ENCODE measurements at places on chromosomes 4 and X.

DNA sequence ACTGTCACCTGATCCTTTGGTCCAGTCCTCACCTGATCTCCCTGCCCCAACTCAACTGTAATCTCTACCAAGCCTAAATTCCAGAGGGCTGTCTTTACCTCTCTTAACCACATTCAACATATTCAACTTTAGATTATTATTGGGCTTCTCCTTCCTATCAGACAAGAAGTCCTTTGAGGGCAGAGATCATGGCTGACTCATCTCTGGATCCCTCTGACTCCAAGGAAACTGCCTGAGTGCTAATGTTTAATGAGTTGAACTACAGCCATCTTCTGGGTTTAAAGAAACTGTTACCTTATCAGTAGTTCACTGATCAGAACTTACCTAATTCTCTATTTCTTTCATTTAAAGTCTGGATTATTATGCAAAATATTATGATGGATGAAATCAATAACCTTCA, 135.7 kb downstream of the GPC3 start:
- DNase-seq: no peak

GRCh38 chr4:121192480-121192879, 28.4 kb upstream of the TNIP3 start:
- DNase-seq: no peak

- DNase-seq: no peak
Measured at GRCh38 chrX:52988985-52989917, 30.9 kb upstream of the FAM156A start.

GRCh38 chrX:130125091-130125874, 15.0 kb upstream of the ELF4 start:
- peak; percentile 76 for DNase-seq

GRCh38 chrX:141405853-141406492, 163.7 kb upstream of the SPANXC start:
- no peak for DNase-seq

DNA sequence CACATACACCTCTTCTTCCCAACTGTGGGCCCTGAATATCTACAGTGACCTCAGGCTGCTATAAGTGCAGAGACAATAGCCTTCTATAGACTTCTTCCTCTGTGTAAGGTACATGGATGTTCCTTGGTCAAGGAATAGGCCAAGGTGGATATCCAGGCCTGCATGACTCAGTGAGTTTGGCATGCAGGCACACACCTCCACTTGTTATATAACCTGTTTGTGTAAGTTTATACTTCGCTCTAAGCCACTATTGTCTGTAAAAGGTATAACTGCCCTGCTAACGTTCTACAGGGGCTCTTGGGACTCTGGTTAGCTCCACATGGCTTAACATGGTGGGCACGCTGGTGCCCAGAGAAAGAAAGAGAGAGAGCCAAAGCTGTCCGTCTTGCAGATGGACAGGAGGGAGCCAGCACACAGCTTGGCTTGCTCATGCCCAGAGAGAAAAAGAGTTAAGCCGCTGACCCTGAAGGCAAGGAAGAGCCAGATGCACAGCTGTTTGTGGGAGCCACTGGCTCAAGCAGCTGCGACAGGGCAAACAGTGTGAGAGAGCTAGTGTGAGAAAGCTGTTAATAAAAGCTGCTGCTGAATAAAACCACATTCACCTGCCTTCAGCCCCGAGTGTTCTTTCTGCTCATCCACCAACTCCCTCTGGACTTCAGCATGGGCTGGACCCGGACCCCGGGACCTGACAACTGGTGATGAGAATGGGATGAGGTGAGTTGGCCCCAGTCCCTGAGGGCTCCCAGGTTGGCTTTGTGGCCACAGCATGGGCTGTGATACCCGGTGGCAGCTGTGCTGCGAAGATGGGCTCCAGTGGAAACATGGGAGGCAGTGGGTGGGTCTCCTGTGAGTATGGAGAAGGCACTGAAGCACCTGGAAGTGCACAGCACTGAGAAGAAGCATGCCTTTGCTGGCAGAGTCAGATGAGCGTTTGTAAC, 44.5 kb upstream of the ZBTB33 start:
- DNase-seq: no peak

- no peak for DNase-seq
Measured at GRCh38 chrX:131305926-131306325, 16.8 kb upstream of the IGSF1 start.

DNA sequence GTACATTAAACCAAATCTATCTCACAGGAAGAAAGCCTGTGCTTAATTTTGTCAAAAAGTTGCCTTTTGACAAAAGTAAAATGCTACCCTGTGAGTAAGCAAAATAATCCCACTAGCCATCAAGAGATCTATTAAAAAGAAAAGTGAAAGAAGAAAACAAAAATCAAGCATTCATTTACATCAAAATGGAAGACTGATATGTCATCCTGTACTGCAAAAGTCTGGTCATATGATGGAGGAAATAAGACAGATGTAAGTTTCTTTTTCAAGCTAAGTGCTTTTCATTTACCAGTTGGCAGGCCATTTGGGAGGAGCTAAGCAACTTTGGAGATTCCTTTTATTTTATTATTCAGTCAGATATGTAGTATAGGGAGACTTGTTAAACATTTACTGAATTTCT, 387.4 kb downstream of the SPOCK3 start:
- DNase-seq: no peak

GRCh38 chr4:26030260-26030667, 116.2 kb downstream of the SMIM20 start:
- no peak for DNase-seq

GRCh38 chrX:71618787-71619186, 476 bp upstream of the CXCR3 start:
- DNase-seq: no peak

DNA sequence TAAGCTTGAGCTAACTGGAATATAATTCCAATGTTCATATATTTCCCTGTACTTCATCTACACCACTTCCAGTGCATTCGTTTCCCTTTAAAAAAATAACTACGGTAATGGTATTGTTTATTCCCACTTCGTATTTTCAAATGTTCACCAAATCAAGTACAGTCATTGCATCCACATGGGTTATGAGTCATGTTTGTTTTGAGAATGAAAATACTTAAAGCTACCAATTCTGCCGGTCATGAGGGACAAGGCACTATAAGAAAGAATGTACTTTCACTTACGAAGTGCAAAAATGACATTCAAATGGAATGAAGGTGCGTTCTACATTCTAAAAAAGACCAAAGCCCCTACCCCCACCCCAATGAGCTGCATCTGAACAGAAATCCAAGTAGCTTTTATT, 174.4 kb upstream of the FGF13 start:
- no peak for DNase-seq

DNA sequence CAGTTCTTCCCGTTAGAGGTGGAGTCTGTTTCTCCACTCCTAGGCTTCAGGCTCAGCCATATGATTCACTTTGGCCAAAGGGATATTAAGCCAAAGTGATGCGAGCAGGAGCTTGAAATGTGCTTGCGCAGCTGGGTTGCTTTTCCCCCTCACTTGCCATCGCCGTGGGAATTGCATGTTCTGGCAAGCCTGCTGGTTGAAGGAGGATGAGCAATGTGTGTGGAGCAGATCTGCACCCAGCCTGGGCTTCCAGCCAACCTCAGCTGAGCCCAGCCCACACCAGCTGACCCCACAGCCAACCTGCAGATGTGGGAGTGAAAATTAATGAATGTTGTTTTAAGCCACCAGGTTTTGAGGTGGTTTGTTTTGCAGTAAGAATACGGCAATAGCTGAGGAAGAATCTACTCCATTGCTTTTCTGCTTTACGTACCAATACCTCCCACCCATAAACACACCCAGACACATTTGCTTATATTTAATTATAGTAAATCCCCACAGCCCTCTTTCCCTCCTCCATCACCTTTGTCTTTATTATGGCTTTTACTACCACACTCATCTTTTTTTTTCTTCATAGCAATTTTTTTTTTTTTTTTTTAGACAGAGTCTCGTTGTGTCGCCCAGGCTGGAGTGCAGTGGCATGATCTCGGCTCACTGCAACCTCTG, 132.8 kb upstream of the FUNDC1 start:
- DNase-seq: no peak

DNA sequence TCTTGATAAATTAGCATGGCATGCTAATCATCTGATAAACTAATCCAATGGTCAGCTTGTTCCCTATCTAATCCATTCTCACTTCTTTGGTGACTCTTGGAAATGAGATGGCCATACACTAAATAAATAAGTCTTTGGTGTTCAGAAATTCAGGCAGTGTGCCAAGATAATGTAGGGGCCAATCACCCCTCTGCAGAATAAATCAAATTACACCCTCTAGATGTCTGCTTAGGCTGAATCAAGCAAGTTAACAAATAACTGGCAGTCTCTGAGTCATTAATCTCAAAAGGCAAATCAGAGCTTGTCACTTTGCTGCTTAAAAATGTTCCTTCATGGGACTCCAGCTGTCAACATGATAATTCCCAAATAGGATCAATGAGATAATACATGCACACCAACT, 97.4 kb downstream of the NLGN4X start:
- DNase-seq: no peak

GRCh38 chr4:147740176-147740575, 8.3 kb downstream of the ARHGAP10 start:
- DNase-seq: no peak

DNA sequence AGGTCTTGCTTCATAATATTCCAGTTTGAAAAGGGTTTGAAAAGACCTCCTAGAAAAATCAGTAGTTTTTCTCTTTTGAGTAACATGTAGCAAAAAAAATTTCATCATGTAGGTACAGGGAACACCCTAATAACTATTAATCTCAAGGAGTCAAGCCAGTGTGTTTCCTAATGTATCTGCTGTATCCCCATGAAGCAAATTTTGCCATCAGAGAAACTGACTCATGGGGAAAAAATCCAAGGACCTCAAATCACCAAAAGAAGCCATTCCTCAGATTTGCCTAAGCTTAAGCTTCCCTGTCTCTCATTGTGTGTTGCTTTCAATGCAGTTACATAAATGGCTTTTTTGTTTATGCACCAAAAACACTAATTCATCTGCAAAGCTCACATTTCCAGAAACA, 29.7 kb downstream of the F9 start:
- no peak for DNase-seq

DNA sequence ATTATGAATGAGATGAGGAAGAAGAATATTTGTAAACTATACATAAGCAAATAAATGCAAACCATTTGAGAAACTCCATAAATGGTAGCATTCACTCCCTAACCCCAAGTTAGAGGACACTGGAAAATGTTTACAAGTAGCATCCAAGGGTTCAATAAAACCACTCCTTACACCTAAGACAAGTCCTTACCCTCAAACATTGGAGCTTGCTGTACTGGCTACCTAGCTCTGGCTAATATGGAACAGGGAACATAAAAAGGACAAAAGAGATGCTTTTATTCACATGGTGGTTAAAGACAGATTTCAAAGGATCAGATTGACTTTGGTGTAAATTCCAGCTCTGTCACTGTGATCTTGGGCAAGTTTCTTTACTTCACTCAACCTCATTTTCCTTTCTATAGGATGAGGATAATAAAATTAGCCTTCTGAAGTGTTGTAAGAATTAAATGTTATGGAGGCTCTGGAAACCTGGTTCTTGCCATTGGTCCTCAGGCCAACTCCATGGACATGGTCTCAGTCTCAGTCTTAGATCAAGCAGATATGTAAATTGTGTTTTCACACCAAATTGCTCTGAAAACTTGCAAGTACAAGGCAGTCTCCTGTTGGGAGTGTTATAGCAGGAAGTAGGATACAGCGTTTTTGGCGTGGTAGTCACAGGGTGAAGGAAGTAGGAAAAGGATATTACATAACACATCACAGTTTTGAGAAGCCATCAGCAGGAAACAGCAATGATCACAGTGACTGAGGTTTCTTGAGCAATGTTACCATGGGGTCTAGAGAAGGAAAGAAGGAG, 3.3 kb downstream of the CXCL1 start:
- no peak for DNase-seq

DNA sequence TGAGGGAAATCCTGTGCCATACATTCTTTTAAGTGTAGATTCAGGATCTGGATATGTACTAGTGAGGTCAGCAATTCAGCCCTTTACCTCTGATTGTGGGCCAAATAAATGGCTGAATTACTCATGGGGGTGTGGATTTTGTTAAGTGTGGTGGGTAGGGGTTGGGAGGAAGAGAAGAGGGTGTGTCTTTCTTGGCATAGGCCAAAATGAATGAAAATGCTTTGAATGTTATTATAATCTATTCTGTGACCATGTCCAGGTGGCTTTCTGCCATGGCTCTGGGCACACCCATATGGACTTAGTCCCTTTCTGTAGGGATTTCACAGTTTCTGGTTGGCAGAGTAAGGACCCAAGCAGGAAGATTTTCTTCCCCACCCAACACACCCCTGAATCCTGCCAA, 244.3 kb downstream of the CBR4 start:
- peak; percentile 56 for DNase-seq

All from tibial artery (tissue), 4 donors.